ENCODE measurements at places on chromosomes 7 and 10.

DNA sequence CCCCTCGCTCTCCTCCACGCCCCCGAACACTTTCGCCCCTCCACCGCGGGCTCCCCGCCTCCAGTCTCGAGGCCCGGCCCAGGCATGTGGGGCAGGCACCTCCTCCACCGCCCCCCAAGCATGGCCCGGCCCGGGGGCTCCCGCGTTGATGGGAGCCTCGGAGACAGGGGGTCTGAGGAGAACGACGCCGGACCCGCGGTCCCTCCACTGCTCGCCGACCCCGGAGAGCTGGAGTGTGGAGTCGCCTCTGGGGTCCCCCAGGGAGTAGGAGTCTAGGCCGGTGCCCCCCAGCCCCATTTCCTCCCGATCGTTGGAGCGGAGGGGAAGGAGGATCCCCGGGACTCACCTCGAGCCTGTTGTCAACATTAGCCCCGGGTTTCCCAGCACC lies 206 bp downstream of the UPF2 start:
- DNase-seq, result peak; percentile 77

DNA sequence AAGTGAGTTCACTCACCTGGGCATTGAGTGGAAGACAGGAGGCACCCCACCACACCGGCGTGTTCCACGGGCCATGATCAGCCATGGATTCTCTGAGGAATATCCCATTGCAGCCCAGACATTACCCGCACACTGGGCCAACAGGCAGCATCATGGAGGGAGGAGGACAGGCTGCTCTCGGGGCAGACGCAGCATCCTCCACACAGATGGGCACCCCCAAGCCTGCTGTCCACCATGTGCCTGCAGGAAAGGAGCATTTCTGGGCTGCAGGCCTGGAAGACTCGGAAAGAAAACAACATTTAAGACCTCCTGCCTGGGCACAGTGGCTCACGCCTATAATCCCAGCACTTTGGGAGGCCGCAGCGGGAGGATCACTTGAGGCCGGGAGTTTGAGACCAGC lies 71.0 kb upstream of the SH2B2 start:
- DNase-seq, result no peak

GRCh38 chr7:80869106-80869784 lies 49.6 kb downstream of the SEMA3C start:
- DNase-seq, result no peak

GRCh38 chr7:57339198-57339944 lies 110.6 kb upstream of the ZNF716 start:
- DNase-seq, result no peak
